Fibroblast of skin of abdomen (primary cell): ENCODE measurements at places on chromosomes 2 and 18.

DNA sequence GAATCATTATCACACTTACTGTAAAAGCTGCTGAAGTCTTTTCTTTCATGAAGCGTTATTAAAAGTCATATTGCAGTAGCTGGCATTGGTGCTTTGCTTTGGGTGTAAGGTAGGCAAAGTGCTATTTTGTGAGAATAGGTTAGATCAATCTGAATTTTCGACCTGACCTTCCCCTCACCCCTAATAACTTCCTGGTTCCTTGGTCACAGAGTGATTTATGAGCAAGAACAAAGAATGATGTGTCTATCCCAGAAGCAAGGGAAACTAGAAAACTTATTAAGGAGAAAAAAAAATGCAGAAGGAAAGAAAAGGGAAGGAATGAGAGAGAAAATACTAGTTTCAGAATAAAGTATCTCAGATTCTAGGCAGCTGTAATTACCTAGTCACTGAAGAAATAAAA, 163.1 kb upstream of the MEIS1 start:
- no peak for DNase-seq

DNA sequence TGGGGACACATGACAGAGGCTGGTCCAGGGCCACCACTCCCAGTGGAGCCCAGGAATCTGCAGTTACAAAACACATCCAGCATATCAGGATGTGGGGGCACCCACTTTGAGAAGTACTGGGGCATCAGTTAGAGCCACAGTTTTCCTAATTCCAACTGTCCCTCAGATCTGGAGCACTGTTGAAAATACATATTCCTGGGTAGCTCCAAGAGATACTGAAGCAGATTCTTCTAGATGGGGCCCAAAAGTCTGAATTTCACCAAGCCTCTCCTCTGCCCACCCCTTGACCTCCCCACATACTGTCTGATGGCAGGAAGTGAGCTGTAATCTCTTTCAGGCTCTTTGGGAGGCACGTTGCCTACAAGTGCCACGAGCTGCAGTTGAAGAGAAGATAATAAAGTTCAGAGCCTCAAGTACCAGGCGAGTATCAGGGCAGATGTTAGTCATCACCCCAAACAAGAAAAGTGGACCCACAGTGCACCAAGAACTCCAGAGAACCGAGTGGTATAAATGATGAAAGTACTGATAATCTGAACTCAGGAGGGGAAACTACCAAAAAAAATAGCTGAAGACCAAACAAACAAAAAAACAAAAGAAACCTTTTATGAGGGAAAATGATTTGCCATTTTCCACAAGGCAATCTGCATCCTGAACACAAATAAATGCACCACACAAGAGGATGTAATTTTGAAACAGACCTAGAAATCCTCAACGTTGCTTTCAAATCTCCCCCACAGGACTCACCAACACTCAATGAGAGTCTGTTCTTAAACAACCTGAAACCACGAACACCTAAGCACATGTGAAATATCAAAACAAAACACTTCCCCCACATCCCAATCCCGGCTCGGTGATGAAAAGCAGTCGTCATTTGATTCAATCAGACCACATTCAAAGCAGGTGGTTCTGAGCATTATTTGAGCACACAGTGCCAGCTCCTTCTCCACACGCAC, 98.7 kb downstream of the TCF4 start:
- peak; percentile 55 for DNase-seq

- no peak for DNase-seq
Measured at GRCh38 chr2:49113046-49113445, 41.3 kb downstream of the FSHR start.

DNA sequence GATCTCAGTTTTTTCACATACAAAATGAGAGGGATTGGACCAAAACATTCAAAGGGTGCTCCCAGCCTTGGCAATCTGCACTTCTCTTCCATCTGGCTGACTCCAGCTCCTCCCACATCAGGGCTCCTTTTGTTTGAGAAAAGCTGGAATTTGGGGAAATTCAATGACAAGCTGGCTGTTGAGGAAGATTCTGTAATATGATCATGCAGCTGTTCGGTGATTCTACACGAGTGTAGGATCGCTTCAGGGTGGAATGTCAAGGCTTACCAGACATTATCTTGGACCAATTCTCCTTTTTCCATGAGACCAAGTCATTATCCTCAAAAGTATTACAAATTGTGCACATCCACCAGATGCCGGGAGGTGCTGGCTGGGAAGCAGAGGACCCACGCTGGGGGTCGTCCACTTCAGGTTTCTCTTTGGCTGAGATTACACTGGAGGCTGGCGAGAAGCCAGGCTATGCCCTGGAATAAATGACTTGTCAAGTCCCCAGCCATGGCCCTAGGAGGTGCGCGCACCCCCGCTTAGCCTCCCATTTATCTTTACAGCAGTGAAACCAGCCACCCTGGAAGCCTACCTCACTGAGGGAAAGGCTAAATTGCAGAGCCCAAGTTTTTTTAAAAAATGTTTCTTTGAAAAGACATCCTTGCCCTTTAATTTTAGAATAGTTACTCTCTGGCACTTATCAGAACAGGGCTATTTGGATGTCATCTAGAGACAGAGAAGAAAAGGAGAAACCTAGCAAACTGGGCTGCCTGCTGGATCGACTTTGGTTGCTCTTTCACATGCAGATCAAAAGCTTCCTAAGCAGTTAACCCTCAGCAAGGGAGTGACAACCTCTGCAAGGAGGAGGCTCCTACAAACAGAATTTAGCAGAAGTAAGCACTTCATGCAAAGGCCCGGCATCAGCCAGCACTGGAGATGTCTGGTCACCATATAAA, 42.5 kb upstream of the LCLAT1 start:
- DNase-seq = peak; percentile 66

DNA sequence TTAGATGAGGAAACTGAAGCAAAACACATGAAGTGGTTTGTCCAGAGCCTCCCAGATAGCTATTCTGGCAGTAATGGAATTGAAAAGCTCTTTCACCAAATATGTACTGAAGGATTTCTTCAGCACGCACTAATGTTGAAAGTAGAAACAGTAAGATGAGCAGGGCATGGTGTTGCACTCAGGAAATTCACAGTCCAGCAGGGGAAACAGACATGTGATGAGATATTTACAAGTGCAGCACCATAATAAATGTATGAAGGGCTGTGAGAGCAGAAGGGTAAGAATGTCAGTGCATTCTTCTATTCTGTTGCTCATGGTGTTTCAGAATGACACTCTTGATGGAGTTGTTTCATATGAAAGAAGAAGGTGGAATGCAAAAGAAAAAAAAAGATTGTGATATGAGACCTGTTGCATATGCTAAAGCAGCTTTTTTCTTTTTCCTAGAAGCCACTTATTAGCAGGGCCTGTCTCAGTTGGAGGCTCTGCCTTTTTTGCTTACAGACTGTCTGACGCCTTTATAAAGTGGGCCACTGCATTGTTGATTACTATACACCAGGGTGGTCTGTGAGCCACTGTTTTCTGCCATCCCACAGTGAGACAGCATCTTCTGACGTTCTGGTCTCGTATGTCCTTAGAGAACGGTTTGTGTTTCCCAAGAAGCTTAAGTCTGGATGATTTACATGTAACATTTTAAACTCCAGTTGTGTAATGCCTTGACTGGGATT, 516.9 kb downstream of the ARHGAP15 start:
- DNase-seq = no peak

DNA sequence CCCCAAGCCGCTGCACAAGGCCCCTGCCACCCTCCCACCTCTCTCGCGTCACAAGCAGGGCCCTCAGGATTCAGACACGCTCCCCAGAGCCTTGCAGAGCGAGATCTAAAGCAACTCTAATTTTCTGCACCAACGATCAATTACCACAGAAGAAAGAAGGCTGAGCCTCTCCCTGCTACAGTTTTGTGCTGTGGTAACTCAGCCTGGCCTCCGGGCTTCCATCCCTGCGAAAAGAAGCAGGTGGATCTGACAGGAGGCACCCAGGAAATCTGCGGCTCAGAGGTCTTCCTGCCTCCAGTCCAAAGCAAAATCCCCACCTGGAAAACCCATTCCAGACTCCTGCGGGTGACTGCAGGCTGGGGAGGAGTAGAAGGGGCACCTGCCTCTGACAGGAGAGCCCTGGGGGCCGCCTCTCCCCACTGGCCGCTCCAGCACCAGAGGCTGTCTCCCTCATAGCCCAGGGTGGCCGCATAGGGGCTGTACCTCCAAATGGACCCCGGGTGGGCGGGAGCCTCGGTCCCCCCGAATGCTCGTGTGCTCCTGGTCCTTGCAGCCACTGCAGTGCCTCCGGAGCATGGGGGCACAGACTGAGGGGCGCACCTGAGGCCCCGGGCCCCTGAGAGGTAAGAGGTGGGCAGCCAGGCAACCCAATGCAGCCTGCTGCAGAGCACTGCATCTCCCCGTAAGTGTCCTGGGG, 31.0 kb downstream of the PXDN start:
- no peak for DNase-seq

GRCh38 chr2:173884025-173884802, 81.0 kb downstream of the SP3 start:
- peak; percentile 39 for DNase-seq

DNA sequence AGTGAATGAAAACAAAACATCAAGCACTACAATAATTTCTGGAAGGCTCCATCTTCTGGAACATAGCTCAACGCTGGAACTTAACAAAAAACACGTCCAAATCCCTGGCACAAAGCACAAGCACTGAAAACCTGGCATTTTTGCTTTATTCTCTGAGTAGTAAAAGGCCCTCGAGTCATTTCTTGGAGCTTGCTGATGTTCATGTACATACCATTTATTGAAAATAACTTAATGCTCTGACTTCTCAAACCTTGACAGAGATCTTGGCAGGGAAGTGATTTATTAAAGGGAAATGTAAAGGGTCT, 76.5 kb upstream of the STK17B start:
- DNase-seq = no peak

DNA sequence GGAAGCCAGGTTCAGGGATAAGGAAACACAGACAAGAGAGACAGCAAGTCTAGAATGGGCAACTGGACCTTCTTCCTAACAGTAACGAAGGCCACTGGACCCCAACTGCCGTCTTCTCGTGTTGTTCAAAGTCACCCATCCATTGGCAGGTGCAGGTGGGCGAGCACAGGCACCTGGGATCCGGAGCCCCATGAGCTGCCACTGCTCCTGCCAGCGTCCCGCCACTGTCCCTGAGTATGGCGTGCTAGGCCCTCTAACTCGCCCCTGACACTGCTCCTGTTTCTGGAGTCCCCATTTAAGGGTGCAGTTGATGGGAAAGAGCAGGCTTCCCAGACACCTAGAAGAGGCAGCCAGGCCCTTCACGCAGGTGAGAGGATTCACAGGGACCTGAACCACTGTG, 48.0 kb downstream of the NDUFA10 start:
- DNase-seq = no peak

- peak; percentile 22 for DNase-seq
Measured at GRCh38 chr2:204628926-204629712, 83.8 kb downstream of the PARD3B start.

DNA sequence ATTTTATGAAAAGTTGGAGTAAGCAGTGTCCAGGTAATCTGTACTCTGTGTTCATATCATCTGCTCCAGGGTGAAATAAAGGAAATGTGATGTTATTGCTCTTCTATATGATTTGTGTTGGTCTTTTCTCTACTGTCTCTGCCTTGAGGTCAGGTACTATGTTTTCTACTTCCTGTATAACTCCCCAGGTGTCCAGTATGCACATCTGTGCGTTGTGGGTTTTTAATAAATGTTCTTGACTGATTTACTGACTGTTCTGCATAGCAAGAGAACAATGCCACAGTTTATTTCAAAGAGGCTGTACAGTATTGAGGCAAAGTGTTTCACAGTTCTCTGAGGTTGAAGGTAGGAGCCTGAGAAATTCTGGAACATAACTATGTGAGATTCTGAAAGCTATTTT, 89.7 kb downstream of the BABAM2 start:
- DNase-seq = no peak

DNA sequence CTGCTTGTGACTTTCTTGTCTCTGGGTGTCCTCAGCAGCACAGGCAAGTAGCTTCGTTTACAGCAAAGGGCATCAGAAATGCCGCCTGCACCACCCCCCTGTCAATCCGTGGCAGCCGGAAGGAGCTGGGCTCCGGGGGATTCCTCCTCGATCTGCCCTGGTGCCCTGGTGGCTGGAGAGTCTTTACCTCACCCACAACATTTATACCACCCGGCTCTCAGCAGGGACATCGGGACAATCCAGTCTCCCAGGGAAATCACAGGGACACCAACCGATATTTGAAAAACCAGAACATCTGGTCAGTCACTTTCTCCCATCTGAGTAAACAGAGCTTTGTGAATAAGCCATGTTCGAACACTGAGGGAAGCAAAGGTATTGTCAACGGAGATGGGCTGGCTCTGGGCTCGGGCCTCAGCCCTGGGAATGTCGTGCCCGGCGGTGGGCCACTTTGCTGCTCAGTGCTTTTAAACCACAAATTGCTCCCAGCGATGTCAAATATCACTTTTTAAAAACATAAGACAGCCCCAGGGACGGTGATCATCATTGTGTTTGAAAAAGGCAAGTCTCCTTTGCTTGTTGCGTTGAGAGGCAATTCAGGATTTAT, 210.0 kb upstream of the SALL3 start:
- no peak for DNase-seq
